ENCODE measurements at places on chromosomes 7 and 10. TPM values are rescaled to one million over a fixed set of nuclear protein-coding genes. Genes with fewer than 3 reads are reported as not detected.

Gene FBXL13
- total RNA-seq: 0.59 TPM

Gene CCDC172
- total RNA-seq: not detected

Gene TRRAP
- total RNA-seq: 8.9 TPM

DNA sequence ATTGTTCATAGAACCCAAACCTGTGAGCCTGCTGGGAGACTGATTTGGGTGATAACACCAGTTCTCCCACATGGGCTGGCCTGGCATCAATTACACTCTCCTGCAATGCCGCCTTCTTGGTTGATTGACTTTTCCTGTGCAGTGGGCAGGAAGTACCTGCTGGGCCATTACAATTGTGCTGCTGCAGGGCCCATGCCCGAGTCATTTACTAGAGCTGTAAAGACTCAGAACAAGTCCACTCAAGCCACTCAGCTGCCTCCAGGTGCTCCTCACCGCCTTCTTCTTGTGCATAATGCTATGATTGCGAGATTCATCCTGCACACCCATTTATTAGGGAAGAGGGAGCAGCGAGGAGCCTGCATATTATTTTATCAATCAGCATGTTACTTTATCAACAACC, 264.0 kb downstream of the TCERG1L start:
- DNase-seq: no peak

GRCh38 chr10:11145495-11145855, 127.8 kb downstream of the CELF2 start:
- DNase-seq: no peak

- DNase-seq: no peak
Measured at GRCh38 chr10:35572583-35572982, 32.6 kb upstream of the GJD4 start.

GRCh38 chr7:26199301-26200037, 1.1 kb downstream of the HNRNPA2B1 start:
- DNase-seq: peak; percentile 52

Data from M059J (cell line).